Liver (tissue), 10 donors: ENCODE measurements at places on chromosomes 3 and 15. TPM values are rescaled to one million over a fixed set of nuclear protein-coding genes. Genes with fewer than 3 reads are reported as not detected.

DNA sequence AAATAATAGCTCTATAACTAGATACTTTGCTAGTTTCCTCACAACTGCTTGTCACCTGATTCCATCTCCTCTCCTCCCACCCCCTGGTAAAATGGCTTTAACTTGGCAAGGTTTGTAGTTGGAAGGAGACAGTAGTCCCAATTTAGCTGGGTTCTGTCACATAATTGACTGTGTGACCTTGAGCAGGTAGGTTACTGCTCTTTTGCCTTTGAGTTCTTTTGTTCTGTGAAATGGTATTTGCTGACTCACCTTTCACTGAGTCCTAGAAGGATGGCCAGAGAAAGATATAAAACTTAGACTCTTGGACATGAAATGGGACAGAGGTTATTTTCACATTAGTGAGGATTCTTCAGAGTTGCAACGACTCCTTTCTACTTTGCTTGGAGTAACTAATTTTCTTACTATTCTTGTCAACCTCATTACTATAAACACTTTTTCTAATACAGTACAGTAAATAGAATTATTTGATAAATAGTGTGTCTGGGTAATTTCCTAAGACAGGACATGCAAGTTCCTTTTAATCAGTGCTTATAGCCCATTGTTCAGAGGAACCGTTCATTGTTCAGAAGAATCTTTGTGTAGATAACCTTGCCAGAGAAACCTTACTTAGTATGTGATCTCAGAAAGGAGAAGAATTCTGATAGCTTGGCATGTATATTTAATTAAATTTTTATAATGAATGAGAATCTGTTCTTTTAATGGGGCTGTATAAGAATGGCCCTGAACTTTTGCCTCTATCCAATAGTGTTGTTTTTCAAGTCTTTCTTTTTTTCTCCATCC lies 14.3 kb downstream of the AKAP13 start:
- no peak for DNase-seq

- no peak for DNase-seq
Measured at GRCh38 chr3:63429905-63430304, 151.8 kb downstream of the SYNPR start.

The TIMMDC1 gene
- 25.4 TPM for total RNA-seq

GRCh38 chr15:39908186-39908585 lies 11.9 kb downstream of the GPR176 start:
- DNase-seq = no peak
